ENCODE measurements at places on chromosomes 13 and 19.

DNA sequence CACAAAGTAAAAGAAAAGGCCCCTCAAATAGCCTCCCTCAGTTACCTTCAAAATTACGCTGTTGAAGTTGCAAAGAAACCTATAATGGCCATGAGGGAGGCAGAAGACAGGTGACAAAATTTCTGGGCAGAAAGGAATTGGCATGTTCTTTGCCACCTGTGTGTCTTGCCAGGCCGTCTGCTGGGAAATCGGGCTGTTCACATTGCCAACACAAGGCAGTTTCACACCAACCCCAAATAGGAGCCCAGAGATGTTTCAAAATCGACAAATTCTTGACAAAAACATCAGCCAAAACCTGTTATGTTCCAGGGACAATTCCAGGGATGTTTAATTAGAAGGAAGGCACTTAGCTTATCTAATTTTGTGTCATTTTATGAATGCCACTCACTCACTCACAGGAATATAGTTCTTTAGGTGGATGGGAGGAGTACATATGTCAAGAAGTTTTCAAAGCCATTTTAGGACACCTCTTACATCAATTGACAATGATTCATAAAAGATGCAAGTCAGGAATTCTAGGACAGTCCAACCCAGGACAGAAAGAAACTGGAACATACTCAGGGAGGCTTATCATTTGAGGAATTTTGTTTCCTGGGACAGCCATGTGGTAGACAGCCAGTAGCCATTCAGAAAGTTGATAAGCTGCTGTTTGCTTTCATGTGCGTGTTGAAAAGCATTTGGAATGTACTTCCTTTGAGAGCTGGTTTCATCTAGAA lies 164.5 kb downstream of the RGCC start:
- H3K4me3 ChIP-seq, result no peak overlapping the region
- no peaks in the 10 kb centered on the region for H3K27me3 ChIP-seq
- H3K4me1 ChIP-seq, result no peaks in the 10 kb centered on the region
- peak overlapping the region; percentile 35 for H3K27ac ChIP-seq
- DNase-seq, result no peak
- H3K36me3 ChIP-seq, result no peaks in the 10 kb centered on the region

DNA sequence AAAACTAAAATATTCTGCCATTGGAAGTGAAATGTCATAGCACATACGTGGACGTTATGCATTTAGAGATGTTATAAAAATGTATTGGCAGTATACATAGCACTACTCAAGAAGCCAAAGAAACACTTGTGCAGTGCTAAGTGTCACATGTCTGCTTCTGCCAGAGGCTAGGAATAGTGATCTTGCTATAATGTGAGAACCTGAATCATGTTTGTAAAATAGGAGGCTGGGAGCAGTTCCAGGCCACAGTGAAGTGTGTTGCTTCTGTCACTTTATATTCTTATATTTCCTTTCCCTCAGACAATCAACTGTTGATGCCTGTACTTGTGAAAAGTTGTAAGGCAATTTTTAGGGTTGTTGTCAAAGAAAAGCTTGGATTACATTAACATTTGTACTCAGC lies 3.4 kb downstream of the TRAPPC2B start:
- H3K27ac ChIP-seq, result no peak overlapping the region
- no peak overlapping the region for H3K4me3 ChIP-seq

DNA sequence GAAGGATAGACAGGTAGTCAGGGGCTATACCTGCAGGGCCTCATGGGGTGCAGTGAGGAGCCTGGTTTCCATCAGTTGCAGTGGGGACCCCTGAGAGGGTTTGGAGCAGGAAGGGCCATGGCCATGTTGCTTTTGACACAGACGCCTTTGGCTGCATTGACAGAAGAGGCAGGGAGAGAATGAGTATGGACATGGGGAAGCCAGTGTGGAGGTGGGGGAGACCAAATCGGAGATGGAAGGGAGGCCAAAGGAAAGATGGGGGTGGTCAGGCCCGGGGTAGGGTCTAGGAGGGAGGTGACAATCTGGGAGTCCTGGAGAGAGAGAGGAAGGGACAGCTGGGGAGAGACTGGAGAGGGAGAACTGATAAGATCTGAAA lies 1.3 kb downstream of the HSD11B1L start:
- H3K27me3 ChIP-seq, result no peaks in the 10 kb centered on the region
- peaks cover 32% of the 10 kb centered on the region for H3K4me1 ChIP-seq
- no peaks in the 10 kb centered on the region for H3K36me3 ChIP-seq

DNA sequence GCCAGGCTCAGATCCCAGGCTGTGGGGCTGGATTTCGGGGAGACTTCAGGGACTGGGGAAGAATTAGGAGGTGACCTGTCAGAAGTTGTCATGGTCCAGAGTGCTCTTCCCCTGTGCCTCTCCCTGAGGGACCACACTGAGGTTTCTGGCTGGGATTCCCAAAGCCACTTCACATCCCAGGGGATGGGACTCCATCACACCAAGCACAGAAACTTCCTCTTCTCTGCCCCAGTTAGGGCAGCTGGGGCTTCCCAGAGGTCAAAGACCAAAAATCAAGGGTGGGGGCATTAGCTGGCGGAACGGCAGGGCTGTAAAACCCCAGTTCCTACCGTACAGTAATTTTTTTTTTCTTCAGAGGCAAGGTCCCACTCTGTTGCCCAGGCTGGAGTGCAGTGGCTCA lies 7.4 kb downstream of the FCER2 start:
- DNase-seq, result no peak
- no peaks in the 10 kb centered on the region for H3K36me3 ChIP-seq
- no peak overlapping the region for H3K27ac ChIP-seq
- H3K4me3 ChIP-seq, result no peak overlapping the region

DNA sequence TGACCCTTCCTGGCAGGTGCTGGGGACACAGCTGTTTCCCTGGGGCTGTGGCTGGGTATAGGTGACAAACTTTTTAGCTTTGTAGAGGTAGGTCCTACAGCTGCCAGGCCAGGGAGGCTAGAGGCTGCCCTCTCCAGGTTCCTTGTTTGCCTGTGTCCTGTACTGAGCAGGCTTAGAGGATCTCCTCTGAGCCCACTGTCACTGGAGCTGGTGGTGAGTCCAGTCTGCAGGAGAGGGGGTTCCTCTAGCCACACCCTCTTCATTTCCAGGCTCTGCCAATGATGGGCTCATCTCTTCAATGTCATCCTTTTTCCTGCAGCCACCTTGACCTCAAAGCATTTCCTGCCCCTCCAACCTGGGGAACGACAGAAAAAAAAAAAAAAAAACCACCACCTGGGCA lies 12.6 kb upstream of the RAB11B start:
- H3K4me3 ChIP-seq, result no peak overlapping the region
- H3K27me3 ChIP-seq, result no peaks in the 10 kb centered on the region
- no peaks in the 10 kb centered on the region for H3K36me3 ChIP-seq
- H3K27ac ChIP-seq, result no peak overlapping the region
- DNase-seq, result no peak

- H3K4me1 ChIP-seq, result peaks cover 14% of the 10 kb centered on the region
- peak; percentile 28 for DNase-seq
- no peaks in the 10 kb centered on the region for H3K27me3 ChIP-seq
- H3K36me3 ChIP-seq, result no peaks in the 10 kb centered on the region
These were observed 25.8 kb downstream of the LACC1 start for GRCh38 chr13:43905435-43906031.

DNA sequence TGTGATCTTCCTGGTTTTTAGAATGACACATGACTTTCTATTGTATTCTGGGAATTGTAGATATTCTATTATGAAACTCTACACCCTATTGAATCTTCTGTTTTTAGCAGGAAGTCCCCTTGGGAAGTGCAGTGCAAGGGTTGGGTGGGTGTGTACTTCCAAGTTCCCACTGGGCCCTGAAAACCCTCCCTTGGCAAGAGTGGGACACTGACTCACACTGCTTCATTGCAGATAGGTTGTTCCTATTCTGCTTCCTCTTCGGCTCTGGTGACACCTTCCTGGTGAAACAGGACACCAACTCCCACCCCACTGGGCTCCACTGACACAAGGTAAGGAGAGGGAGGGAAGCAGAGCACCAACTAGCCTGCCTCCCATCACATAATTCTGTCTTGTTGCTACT lies 121.8 kb downstream of the KCTD12 start:
- H3K4me3 ChIP-seq, result no peak overlapping the region
- DNase-seq, result no peak
- H3K27me3 ChIP-seq, result no peaks in the 10 kb centered on the region
- no peak overlapping the region for H3K27ac ChIP-seq

DNA sequence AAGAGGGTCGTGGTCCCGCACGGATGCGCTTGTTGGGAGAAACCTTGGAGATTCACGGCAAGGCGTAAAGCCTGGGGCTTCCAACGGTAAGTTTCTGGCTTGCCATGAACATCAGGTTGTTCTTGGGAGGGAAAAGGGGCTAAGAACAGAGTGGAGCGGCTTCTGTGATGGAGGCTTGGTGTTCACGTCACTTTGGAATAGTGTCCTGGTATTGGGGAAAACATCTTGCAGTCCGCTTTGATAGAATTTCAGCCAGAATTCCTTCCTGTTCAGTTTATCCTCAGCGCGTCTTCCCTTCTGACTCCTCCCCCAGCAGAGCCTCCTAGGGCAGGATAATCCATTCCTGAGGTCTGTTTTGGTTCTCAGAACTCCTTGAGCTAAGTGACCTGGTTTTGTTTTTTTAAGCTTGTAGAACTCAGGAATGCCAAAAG lies 2.0 kb downstream of the KCTD15 start:
- H3K4me1 ChIP-seq, result peaks cover 36% of the 10 kb centered on the region
- no peak overlapping the region for H3K4me3 ChIP-seq
- no peaks in the 10 kb centered on the region for H3K36me3 ChIP-seq
- no peaks in the 10 kb centered on the region for H3K27me3 ChIP-seq
- no peak for DNase-seq
- H3K27ac ChIP-seq, result peak overlapping the region; percentile 94

Data from body of pancreas (tissue), 4 donors.